Naive B cell (primary cell): ENCODE measurements at places on chromosomes 7 and 10. TPM values are rescaled to one million over a fixed set of nuclear protein-coding genes. Genes with fewer than 3 reads are reported as not detected.

- DNase-seq = no peak
Measured at GRCh38 chr10:116706281-116706680, 36.1 kb downstream of the HSPA12A start.

Gene MKI67
- polyA plus RNA-seq = not detected

DNA sequence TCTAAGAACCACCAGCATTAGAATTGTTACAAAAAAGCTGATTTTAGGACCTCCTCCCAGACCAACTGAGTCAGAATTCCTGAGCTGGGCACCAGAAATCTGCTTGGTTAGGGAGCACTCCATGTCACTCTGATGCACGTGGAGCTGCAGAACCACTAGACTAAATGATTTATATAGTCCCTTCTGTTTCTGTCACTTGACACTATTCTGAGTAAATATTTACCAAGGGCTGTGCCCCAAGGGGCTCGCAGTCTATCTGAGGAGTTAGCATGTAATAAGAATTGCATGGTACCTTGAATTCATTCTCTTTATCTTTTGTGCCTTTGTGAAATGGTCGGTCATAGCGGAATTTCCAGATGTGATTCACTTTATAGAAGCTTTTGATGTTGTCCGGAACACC is 196.0 kb upstream of the IMMP2L start:
- no peak for DNase-seq

DNA sequence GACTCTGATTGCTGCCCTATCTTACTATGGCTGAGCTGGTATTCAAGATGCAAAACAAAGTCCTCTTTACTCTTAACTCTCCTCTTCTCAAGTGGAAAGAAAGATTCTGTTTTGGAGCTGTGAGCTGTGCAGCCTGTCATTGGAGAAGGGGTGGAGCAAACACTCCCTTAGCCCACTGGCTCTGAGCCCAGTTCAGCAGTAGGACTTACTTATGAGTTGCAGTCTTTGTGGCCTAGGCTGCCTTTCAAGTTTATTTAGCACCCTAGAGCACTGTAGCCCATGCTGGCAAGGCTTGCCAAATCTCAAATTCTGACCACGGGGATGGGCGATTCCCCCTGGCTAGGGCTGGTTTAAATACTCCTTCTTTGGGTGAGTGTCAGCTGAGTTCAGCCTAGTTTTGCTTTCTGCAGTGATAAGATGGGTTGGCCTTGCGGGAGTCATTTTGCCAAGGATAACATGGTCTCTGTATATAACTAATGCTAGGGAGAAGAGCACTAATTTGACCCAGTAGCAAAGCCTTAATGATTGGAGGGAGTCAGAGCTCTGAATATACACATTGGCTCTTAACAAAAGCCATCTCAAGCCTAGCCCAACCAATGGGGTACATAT is 110.2 kb downstream of the MYO3A start:
- no peak for DNase-seq

Gene TBX20
- not detected for polyA plus RNA-seq

Gene SPDYE16
- not detected for polyA plus RNA-seq

GRCh38 chr7:133331861-133332260 is 79.0 kb downstream of the EXOC4 start:
- no peak for DNase-seq

Gene IRF5
- polyA plus RNA-seq = 60.2 TPM

DNA sequence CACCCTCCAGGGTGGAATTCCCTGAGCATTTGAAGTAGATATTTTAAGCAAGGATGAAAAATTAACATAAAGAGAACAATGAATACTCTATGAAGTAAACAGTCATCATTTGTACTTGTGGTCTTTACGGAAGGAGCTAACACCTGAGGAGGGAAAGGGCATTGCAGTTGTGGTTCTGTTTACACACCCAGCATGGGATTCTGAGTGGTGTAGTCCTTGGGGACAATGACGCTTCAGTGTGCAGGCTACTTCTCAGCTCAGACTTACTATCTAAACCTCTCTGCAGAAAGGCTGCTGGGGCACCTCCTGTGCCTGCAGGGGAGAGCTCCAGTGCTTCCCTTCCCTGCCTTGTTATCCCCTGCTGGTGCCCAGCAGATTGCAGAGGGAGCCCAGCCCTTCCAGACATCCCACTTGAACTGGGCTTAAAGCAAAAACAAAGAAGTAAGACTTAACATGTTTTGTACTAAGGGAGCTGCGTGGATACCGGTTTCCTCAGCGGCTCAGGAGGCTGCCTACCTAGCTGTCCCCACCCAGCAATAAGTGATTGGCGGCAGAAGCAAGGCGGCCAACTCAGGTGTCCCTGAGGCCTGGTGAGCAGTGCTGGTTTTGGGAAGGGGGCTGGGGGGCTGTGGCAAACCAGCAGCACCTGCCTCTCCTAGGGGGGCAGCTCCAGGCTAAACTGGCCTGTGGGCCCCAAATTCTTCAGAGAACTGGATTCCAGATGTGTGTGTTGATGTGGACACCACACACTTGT is 89.1 kb downstream of the CELF2 start:
- DNase-seq = no peak

Gene LEP
- not detected for polyA plus RNA-seq

Gene ATE1
- polyA plus RNA-seq = 26.2 TPM

DNA sequence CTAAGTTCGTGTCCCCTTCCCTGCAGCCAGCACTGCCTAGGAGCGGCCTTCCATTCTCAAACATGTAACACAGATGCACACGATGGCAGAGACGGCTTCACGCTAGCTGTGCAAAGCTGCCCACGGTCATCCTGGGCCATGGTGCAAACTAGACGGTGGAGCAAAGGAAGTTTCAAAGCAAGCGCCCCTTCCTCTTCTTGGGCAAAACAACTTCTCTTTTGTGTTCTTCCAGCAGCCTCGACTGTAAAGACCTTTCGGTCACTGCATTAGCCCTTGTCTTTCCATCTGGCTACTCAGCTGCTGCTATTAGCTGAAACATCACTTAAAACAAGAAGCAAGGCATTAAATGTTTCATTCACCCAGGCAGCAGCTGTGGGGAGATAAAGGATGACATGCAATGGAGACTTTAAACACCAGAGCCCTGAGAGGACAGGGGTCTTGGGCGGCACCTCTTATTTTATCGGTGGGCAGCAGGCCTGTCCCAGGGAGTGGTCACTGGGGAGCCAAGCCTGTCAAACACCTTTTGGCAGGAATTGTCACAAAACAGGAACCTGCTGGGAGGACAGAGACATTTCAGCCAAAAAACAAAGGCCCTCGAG is 214.8 kb downstream of the KLF6 start:
- no peak for DNase-seq

Gene CUL1
- polyA plus RNA-seq = 58.9 TPM

Gene AGAP5
- not detected for polyA plus RNA-seq

- DNase-seq = no peak
Measured at GRCh38 chr10:112216151-112216550, 32.6 kb upstream of the GPAM start.

- no peak for DNase-seq
Measured at GRCh38 chr10:44995914-44996669, 4.6 kb upstream of the ZNF22 start.

DNA sequence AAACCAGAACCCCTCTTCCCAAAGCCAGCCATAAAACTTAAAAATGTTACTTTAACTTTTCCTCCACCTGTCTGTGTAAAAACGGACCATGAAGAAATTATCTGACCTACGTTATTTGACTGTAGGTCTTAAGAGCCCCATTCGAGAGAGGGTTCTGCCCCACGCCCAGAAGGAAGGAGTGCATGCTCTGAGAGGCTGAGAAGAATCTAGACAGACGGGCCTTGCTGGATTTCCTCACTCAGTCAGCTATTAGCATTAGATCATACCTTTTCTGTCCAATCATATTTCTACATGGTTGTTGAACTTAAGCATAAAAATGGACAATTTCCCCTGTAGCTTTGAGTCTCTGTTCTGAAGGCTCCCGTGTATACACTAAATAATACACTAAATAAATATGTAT is 38.1 kb upstream of the WDR11 start:
- no peak for DNase-seq
